ENCODE measurements at places on chromosomes 2 and 18. TPM values are rescaled to one million over a fixed set of nuclear protein-coding genes. Genes with fewer than 3 reads are reported as not detected.

ZNF892 gene
- total RNA-seq, result 3.9 TPM

CDK15 gene
- total RNA-seq, result 1.6 TPM

ATP8B1 gene
- 56.7 TPM for total RNA-seq

ALPI gene
- total RNA-seq, result not detected

C2orf81 gene
- total RNA-seq, result 0.34 TPM

MC4R gene
- not detected for total RNA-seq

GKN1 gene
- not detected for total RNA-seq

GALNT5 gene
- total RNA-seq, result 0.48 TPM

TEKT4 gene
- total RNA-seq, result not detected

TCF23 gene
- not detected for total RNA-seq

TLX2 gene
- total RNA-seq, result not detected

RIT2 gene
- total RNA-seq, result not detected

SNTG2 gene
- total RNA-seq, result 1.5 TPM

CD207 gene
- not detected for total RNA-seq

TRIM43 gene
- not detected for total RNA-seq

HOXD11 gene
- total RNA-seq, result 2.2 TPM

VIL1 gene
- total RNA-seq, result not detected

PREB gene
- total RNA-seq, result 53.2 TPM

SCYGR4 gene
- total RNA-seq, result not detected

ATAD2B gene
- total RNA-seq, result 6.5 TPM

OTX1 gene
- total RNA-seq, result not detected

DQX1 gene
- total RNA-seq, result not detected

COLEC12 gene
- total RNA-seq, result 13.2 TPM

REG1B gene
- total RNA-seq, result not detected

PRPF40A gene
- total RNA-seq, result 73.3 TPM

ALPP gene
- not detected for total RNA-seq

PLCL1 gene
- 5.0 TPM for total RNA-seq

ARPC2 gene
- total RNA-seq, result 644 TPM

CFLAR gene
- 183 TPM for total RNA-seq

FABP1 gene
- total RNA-seq, result not detected

TRMT61B gene
- 7.9 TPM for total RNA-seq

KIF1A gene
- total RNA-seq, result 1.2 TPM

UGT1A10 gene
- not detected for total RNA-seq

MC5R gene
- not detected for total RNA-seq

ECEL1 gene
- not detected for total RNA-seq

DPP10 gene
- total RNA-seq, result not detected

NPHP1 gene
- total RNA-seq, result 2.7 TPM

ACVR1C gene
- total RNA-seq, result 0.06 TPM

CDH19 gene
- not detected for total RNA-seq

ASB18 gene
- not detected for total RNA-seq

CNRIP1 gene
- 50.6 TPM for total RNA-seq
